ENCODE measurements at places on chromosomes 3 and 15. TPM values are rescaled to one million over a fixed set of nuclear protein-coding genes. Genes with fewer than 3 reads are reported as not detected.

DNA sequence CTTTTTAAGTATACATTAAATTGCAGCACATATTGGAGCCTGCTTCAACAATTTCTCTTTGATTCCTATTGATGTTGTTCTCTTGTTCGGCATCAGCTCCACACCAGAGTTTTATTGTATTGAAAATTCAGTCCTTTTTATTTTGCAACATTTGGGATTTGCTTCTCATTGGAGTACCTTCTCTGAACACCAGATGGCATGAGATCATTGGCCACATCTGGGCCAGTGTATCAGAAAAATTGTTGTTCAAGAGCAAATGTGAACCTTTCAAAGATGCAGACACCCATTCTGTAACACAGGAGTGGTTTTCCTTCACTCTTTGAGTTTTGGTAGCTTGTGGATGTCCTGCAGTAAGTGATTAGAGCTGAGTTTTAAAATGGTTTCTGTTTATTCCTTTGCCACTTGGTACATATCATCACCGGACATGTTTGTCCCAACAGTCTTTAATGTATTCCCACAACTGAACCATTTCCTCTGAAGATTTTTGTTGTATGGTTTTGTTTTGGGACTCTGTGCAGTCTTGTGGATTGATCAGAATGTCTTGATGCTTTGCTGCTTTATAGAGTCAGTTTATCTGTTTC, 96.1 kb downstream of the MCTP2 start:
- no peak for DNase-seq

PXYLP1 gene
- total RNA-seq = 40.5 TPM

TMCC1 gene
- 52.4 TPM for total RNA-seq

GPR87 gene
- total RNA-seq = 3.3 TPM

Measured in mesothelial cell of epicardium (in vitro differentiated cells).